ENCODE measurements at places on chromosomes 5 and 9.

DNA sequence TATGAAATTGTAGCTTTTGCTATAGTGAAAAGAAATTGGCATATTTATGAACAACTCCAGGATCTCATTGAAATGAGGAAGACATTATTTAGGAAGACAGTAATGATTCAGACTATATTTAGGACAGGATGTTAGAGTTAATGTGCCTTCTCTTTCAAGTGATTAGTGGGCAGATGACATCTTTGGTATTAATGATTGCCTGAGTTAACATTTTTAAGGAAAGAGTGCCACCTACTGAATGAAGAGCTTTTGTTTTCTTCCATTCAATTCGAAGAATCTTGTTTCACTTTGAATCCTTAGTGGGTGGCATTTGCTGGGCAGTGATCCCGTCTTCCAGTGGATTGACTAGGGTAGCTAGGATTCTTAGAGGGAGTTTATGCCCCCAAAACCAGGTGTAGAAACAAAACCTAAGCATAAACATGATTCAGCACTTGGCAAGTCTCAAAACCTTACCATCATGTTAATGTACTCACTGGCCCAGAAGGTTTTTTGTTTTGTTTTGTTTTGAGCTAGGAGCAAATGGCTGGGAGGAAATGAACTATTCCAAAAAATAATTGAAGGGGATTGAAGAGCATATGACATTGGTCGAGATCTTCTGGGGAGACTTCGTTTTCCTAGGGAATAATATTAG lies 23.2 kb downstream of the MAP3K1 start:
- no peak for DNase-seq

GRCh38 chr9:113616116-113616515 lies 152.6 kb downstream of the RGS3 start:
- no peak for DNase-seq

DNA sequence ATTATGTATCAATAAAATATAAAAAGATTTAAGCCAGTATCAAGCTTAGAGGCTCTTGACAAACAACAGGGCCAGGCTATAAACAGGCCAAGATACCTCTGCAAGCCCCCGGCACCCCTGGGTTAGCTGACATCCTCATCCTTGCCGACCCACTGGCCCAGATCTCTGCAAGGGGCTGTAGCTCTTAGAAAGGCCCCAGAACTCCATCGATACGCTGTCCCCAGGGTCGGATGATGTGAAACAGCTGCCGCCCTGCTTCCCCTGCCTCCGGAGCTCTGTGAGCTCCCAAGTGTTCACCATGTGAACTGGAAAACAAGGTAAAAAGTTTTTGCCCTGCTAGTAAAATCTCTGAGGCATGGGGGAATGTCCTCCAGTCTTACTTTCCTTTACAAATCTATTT lies 20.1 kb downstream of the SH3PXD2B start:
- no peak for DNase-seq

- no peak for DNase-seq
These were observed 32.1 kb downstream of the LCP2 start for GRCh38 chr5:170265522-170265921.

GRCh38 chr9:112403614-112404201 lies 23.8 kb downstream of the HSDL2 start:
- no peak for DNase-seq

- no peak for DNase-seq
These were observed 190.5 kb downstream of the TTLL11 start for GRCh38 chr9:121902461-121903135.

GRCh38 chr9:132995879-132996278 lies 17.4 kb downstream of the GFI1B start:
- no peak for DNase-seq

DNA sequence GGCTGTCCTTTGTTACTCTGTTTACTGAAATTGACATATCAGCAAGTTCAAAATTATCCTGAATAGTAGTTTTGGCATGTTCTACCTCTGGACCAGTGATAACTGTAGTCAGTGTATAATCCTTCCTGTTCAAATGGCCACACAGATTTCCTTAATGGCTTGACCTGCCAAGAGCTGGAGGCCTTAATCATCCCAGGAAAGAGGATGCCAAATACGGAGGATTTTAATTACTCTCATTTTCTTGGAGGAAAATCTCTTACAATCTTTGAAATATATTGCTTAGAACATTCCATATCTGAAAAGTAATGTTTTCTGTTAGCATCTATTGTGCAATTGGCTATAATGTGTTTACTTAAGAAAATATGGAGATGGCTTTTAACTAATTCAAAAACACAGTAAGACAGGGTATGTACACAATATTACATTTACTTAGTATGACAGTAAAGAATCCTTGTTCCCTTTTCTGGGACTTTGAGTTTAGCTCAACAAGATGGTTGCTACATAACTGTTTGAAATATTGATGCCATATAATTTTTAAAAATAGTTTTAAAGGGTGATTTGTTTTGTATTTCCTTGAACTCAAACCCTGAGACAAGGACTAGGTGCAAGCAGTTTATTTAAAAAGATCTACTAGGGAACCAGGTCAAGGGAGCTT lies 68.9 kb upstream of the SELENOP start:
- no peak for DNase-seq

DNA sequence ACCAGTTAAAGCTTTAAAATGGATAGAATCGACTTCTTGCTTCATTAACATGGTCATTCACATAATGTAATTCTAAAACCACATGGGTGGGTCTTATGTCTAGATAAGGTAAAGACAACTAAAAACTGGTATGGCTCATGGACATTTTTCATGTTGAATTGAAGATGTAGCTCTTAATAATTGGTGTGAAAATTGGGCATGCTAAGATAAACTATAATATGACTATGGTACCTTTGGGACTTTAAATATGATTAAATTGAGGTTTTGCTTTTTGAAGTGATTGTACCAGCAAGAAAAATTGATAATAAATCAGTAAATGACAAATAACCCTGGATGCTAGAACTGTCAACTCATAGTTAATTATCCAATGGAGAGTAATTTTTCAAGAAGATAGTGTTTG lies 710.7 kb upstream of the PTPRD start:
- DNase-seq, result no peak

GRCh38 chr9:84659313-84659712 lies 10.2 kb upstream of the NTRK2 start:
- DNase-seq, result no peak

GRCh38 chr9:20041697-20042081 lies 252.9 kb upstream of the SLC24A2 start:
- no peak for DNase-seq

DNA sequence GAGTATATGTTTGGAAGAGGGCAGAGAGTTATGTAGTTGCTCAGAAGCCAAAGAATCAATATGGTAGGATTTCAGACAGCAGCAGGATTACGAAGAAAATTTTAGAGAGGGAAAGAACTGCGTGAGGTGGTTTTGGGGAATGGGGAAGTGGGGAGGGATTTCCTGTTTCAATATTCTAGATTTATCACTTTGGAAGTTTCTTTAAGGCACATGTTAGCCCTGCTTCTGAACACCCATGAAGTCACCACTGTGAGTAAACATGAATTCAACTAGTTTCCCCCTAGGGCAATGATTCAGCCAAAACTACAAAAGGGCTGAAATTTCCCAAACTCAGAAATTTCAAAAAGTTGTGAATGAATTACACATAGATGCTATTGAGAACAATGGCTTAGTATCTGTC lies 132.2 kb downstream of the EBF1 start:
- no peak for DNase-seq

GRCh38 chr5:139308797-139309196 lies 15.3 kb downstream of the MATR3 start:
- DNase-seq, result no peak

DNA sequence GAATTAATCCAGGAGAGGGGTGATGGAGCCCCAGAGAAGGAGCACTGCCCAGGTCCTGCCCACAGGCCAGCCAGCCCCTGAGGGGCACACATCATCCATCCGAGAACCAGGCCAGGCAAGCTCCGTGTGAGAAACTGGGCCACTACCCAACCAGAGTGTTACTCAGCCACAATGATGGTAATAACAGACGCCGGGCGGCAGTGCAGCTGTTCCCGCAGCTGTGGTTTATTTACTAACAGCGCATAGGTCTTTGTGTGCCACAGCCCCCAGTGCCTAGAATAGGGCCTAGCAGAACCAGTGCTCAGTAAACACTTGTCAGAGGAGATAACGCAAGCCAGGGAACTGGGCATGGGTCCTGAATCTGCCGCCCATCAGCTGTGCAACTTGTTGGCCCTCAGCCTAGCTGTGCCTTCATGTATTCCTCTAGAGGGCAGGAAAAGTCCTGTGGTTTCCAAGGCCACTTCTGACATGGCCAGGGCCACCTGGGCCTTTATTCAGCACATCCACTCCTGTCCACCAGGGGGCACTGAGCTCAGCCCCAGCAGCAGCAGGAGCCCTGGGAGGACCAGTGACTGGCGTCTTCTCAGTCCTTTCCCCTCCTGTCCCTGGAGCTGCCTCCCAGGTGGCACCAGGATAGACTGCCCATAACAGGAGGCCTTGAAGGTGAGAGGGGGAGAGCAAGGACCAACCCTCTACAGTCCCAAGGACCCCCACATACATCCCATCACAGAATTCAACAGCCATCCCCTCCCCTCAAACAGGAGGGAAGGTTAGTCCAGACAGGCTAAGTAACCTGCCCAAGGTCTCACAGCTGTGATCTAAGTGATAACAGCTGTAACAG lies 2.1 kb downstream of the MXD3 start:
- DNase-seq, result peak; percentile 62

GRCh38 chr9:116566677-116567488 lies 120.2 kb upstream of the TRIM32 start:
- no peak for DNase-seq

GRCh38 chr9:131119600-131119999 lies 5.8 kb upstream of the NUP214 start:
- DNase-seq, result no peak

DNA sequence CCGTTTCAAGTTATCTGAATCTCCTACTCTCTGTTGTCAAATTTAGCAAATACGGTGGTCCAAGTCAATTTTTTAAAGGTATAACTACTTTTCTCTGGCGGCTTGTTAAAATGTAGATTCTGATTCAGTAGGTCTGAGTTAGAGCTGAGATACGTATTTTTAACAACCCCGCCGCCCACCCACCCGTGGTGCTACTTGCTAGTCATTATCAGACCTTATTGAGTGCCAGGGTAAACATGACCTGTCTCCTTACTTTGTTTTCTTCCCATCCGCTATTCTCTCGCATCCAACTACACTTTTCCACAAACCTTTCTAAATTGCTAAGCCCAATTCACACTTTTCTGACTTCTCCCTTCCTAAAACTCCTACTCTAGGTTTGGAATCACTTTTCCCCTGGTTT lies 694 bp upstream of the PLAA start:
- peak; percentile 26 for DNase-seq

DNA sequence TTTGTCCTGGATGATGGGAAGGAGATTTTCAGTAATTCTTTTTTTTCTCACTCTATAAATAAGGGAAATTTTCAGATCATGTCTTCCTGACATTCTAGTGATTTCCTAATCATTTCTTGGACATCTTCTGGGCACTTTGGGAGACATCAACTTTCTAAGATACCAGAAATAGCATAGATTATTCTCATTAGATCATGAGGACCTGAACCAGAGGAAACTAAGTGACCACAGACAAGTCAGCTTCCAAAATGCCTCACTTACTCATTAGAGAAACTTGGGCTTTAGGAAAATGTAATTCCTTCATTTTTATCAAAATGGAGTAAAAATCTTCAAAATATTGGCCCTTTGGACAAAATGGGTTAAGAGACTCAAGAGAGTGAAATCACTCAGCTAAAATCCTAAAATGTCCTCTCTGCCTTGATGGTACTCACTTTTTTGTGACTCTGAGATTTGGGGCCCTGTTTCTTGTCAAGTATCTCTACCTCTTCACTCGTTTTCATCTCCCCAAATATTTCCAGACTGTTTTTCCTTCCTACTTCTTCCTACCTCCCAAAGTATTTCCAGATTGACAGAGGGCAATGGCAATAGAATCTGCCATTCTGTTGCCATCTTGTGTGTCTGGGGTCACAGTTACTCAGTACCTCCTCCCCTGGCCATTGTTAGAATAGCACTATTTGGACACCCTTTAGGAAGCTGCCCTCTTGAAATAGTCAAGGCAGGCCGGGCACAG lies 194.5 kb downstream of the NR3C1 start:
- no peak for DNase-seq

DNA sequence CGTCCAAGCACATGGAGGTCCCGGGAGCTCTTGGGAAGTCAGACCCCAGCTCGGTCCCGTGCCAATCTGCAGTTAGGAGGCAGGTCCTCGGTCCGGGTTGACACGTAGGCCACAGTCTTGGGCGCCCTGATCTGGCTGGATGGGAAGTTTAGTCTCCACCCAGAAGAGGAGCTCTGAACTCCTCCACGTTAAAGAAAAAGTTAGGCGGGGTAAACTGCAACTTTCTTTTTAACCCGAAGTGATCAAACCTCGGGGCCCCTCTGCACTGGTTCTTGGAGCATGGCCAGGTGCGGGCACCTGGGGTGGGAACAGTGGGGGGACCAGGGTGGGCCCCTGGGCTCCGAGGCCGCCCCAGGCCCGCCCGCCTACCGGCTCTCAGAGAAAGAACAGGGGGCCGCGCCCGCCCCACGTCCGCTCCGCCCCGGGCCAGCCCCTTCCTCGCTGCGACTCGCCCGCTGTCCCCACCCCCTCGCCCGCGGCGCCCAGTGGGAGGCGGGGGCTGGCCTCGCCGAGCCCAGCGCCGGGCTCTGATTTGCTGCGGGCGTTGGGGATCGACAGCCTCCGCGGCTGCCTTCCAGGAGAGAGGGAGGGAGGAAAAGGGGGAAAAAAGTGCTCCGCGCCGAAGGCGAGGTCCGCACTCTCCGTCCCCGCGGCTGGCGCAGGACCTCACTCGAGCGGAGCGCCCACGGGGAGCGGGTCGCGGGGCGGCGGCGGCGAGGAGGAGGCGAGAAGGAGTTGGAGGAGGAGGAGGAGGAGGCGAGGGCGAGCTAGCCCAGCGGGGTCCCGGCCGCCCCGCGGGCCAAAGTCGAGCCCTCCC lies at the start of gene COL5A1:
Gene COL5A1 (plus strand): TSS at position 631 of the 817 bp plus-strand sequence. CDS start 385 bp downstream, outside the sequence.
- peak; percentile 58 for DNase-seq

DNA sequence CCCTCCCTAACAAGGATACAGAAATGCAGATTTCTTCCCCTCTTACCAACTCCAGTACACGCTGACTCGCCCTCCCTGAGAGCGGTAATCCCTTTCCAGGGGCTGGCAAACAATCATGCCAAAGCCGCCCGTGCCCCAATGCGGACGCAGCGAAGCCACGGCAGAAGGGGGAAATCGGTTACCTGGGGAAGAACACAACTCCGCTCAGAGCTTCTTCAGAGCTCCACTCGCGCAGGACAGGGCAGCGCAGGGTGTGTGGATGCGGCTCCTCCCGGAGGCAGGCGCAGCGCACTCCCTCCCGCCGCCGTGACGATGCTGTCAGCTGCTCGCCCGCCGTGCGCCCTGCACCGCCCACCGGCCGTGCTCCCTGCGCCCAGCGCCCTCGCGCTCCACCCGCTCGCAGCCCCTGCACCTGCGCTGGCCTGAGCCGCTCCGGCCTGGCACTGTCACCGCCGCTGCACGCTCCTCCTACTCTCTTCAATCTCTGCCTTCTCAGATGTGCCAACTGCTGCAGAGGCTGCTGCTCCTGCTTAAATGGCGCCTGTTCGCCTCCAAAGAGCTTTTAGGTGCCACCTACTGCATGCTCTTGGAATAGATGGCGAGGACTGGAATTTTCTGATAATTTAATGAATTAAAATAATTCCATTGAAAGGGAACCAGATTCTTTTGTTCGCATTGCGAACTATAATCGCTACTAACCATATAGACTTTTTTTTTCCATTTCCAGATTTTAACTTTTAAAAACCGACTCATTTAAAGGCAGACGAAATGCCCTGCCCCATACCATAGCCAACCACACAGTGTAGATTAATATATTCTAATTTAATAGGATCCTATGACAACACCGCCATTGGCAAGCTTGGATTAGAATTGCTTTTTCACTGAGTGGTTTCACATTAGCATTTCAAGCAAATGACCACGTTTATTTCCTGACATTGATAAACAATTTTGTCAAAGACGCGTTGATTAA lies at the start of gene DIRAS2:
Gene DIRAS2 (minus strand): TSS at position 255 of the 970 bp plus-strand sequence. CDS start 28,997 bp downstream, outside the sequence.
- DNase-seq, result no peak
